Spleen (tissue), 13 donors: ENCODE measurements at places on chromosomes 12 and 14. TPM values are rescaled to one million over a fixed set of nuclear protein-coding genes. Genes with fewer than 3 reads are reported as not detected.
A peak's percentile ranks its signal among the peaks of the same experiment; 100 is the strongest.

MANSC1 gene
- 9.6 TPM for total RNA-seq

GRCh38 chr14:103056322-103057027, 874 bp downstream of the CDC42BPB start:
- peak; percentile 86 for DNase-seq

- DNase-seq = no peak
These were observed 86.4 kb upstream of the NTF3 start for GRCh38 chr12:5345534-5345933.

FAM186B gene
- not detected for total RNA-seq

LBHD2 gene
- total RNA-seq = not detected

RHEBL1 gene
- 2.0 TPM for total RNA-seq

SUSD6 gene
- total RNA-seq = 76.1 TPM

DNA sequence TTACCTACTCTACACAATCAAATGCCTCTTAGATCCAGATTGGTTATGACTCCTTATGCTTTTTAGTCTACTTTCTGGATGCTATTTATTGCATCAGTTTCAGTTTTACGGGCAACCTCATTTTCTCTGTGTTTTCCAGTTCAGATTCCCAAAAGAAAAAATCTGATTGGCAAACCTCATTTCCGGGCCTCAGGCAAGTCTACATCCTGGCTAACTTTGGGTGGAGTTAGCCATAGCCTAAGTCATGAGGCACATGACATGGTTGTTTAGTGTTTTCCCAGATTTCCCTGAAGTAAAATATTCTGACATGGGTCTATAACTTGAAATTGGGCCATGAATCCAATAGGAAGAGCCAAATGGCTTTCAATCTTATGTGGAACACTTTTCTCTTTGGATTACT, 339.7 kb downstream of the NUAK1 start:
- DNase-seq = no peak

- no peak for DNase-seq
These were observed 174.3 kb upstream of the KRR1 start for GRCh38 chr12:75685617-75686225.

- DNase-seq = no peak
These were observed 772.5 kb upstream of the ALG10B start for GRCh38 chr12:37543966-37544668.

- no peak for DNase-seq
These were observed 143.9 kb downstream of the ALX1 start for GRCh38 chr12:85423947-85424346.
